ENCODE measurements at places on chromosomes 7 and 10.

DNA sequence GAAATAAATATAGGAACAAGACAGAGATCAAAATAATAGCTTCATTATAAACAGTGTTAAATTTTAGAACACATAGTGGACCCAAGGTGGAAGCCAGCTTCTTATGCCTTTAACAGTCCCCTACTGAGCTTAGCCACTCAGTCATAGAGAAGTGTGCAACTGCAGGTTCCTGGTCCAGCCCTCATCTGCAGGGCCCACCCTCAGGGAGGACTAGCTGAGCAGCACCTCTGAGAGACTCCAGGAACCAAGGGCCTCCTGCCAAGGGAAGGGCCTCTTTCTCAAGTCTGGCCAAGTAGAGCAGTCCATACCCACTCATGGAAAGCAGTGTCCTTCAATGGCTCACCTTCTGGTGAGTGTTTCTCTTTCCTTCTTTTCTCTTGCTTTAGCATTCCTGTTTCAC is 173.7 kb upstream of the PRPS1L1 start:
- DNase-seq = no peak

GRCh38 chr7:125253452-125254190 is 324.0 kb upstream of the POT1 start:
- DNase-seq = no peak

GRCh38 chr7:14199336-14199735 is 209.9 kb upstream of the ETV1 start:
- DNase-seq = no peak

- no peak for DNase-seq
Observed at GRCh38 chr7:104442481-104442880, 114.1 kb downstream of the LHFPL3 start.

DNA sequence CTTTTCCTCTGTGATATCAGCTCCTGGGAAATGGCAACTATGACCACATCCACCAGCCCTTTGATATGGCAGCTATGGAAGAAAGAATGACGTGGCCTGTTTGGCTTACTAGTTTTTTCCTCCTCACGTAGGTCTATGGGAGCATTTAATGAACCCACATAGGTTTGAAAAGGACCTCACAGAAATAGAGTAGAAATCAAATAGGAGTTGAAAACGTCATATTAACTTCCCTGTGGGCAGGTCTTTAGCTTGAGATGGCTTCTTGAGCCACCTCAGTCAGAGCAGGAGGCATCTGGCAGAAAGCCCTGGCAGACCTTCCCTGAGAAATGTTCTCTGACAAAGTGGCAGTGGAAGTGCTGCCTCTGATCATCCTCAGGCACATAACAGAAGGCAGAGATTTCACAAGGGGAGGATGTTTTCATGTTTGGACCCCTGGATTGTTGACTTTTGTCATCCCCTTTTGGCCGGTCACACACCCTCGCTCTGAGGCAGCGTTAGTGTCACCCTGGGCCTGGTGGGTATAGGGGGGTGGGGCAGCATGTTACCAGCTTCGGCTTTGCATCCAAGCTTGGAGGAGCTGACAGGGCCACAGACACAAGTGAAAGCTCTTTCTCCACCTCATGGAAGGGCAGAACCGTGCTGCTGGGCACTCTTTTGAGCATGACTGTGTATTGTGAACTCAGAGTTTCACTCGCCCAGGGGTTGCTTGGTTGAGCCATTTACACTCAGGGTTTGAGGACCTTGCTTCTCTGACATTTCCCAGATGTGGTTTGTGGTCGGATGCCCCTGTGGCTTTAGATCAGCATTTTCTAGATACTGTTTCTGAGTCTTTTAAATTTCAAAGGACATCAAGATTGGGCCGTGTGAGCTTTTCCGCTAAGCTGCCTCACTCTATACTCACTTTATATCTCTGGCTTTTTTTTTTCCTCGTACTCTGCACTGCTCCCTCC is 184.2 kb downstream of the STK31 start:
- no peak for DNase-seq

- DNase-seq = no peak
Observed at GRCh38 chr10:16445770-16446469, 9.1 kb downstream of the PTER start.

GRCh38 chr7:28455486-28455885 is 43.2 kb downstream of the CREB5 start:
- no peak for DNase-seq

DNA sequence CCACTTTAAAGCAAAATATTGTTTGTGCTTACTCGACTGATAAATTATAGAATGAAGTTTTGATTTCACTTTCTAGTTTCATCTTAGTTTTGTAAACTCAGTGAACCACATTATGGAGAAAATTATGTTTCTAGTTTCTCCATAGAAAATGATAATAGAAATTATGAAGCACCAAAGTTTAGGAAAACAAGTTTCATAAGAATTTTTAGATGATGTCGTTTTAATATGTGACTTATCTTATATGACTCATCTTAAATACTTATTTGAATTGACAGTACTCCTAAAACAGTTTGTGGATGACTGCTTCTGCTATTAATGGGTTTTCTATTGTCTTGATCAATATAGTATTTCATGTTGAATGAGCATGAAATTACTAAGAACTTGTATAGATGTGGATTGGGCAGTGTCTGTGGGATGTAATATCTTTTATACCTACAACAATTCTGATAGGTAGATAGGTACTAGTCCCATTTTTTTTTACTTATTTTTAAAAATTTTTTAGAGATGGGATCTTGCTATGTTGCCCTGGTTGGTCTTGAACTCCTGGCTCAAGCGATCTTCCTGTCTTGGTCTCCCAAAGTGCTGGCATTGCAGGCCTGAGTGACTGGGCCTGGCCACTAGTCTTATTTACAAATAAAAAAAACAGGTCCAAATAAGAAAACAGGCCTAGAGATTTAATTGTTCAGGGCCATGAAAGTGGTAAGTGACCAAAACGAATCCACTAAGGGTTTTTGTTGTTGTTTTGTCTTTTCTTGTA is 3.7 kb downstream of the HBP1 start:
- DNase-seq = no peak

DNA sequence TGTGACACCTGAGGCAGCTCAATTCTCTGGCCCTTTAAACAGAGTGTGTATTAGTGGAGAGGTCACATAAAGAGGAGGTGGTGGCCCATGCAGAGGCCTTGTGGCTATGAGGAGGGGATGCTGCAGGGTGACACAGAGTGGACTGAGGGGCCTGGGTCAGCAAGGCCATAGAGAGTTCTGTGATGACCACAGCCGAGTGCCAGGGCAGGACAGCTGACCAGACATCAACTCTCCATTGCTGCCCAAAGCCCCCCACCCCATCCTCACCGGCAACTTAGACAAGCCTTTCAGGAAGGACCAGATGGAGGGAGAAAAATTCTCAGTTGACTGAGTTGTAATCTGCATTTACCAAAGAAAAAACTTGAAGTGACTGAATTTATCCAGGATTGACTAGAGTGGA is 378.1 kb downstream of the RPS24 start:
- no peak for DNase-seq

DNA sequence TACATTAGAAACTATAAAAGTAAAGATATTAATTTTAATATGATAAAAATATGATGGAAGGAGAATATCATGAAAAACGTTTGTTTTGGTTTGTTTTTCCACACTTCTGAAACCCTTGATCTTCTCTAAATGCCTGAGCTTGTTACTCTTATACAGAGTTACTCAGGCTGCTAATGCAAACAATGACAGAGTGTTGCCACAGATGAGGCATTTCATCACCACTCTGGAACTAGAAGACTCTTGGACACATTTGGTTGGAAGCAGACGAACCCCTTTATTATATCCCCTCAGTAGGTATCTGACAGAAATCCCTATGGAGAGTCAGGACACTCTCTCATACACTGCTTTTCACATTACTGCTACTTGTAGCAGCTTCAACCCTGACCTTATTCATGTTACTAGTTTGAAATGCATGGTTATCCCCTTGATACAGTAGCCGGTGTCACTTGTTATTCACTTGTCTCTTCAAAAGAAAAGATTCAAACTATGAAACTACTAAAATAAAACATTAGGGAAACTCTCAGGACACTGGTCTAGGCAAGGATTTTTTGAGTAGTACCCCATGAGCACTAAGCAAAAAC is 66.9 kb downstream of the SEMA3C start:
- DNase-seq = no peak

- no peak for DNase-seq
Observed at GRCh38 chr7:1951159-1951536, 281.1 kb downstream of the ELFN1 start.

DNA sequence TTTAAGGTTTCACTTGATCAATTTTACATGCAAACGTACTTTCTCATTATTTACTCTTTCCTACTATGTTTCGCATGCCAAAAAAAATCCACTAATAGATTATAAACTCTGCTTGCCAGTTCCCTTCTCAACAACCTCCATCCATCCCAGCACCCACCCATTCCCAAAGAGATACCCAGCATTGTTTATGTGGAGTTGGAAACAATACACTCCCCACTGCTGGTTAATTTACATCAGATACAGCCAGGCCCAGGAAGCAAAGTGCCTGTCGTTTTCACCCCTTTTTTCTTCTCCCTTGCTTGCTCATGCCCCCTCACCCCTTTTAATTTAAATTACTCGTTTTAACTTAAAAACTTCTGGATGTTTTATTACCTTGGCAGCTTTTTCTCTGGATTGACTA is 59.9 kb downstream of the HIBADH start:
- DNase-seq = no peak

GRCh38 chr10:81876253-81877077 is 1.5 kb downstream of the NRG3 start:
- no peak for DNase-seq

- DNase-seq = no peak
Observed at GRCh38 chr10:117743509-117743908, 201.0 kb downstream of the EMX2 start.

DNA sequence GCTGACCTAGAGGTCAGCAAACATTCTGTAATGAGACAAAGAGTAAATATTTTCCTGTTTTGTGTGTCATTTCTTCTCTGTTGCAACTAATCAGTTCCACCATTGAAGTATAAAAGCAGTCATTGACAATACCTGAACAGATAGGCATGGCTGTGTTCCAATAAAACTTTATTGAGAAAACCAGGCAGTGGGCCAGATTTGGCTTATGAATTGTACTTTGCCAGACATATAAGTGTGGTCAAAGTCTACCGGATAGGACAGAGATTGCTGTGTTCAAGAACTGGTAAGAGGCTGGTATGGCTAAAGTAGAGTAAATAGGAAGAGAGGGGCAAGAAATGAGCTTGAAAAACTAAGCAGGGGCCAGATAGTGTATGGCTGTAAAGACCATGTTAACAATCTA is 38.3 kb upstream of the TAC1 start:
- no peak for DNase-seq

- no peak for DNase-seq
Observed at GRCh38 chr7:21999896-22000295, 54.2 kb upstream of the CDCA7L start.

GRCh38 chr7:55241958-55242357 is 123.2 kb upstream of the LANCL2 start:
- DNase-seq = no peak

Measured in GM13977 (cell line).